ENCODE measurements at places on chromosomes 3 and 15.

GRCh38 chr15:34994925-34995324 is 6.8 kb upstream of the ZNF770 start:
- DNase-seq: no peak

DNA sequence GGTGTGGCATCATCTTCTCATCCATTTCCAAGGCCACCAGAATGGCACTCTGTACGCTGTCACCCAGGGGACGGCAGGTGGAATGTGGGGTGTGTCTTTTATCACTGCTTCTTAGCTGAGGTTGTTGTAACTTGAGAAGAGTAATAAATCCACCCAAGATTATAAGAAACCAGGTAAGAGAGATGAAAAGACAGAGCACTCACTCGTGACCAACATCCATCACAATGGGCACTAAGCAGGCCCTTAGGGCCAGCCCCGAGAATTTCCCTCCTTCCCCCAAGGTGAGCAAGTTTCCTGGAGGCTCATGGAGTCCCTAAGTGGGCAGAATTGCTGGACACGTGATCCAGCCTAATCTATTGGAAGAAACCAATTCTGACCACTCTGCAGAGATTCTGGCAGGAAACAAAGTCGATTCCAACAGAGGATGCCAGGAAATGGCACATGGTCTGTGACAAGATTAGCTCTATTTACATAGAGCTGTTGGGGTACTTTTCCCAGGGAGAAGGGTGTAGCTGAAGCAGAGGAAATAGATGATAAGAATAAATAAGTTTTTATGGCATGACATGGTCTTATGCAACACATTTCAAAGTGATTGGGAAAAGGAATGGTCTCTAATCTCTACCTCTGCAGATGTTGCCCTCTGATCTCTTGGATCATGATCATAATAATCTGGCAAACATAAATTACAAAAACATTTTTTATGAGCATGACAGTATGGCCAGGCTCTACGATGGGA is 22.5 kb downstream of the SLC6A20 start:
- DNase-seq: no peak

DNA sequence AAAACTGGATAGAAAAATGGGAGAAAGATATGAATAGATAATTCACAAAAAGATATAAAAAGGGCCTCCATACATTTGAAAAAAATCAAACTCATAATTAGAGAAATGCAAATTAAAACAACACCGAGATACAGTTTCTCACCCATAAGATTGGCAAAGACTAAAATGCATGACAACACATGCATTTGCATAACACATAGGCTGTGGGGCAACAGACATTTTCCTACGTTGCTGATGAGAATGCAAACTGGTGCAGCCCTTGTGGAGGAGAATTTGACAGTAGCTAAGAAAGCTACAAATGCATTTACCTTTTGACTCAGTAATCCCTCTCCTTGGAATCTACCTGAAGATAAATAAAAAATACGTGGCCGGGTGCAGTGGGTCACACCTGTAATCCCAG is 11.4 kb upstream of the CAND2 start:
- no peak for DNase-seq

- DNase-seq: no peak
These were observed 76.2 kb downstream of the CCK start for GRCh38 chr3:42189736-42190135.

DNA sequence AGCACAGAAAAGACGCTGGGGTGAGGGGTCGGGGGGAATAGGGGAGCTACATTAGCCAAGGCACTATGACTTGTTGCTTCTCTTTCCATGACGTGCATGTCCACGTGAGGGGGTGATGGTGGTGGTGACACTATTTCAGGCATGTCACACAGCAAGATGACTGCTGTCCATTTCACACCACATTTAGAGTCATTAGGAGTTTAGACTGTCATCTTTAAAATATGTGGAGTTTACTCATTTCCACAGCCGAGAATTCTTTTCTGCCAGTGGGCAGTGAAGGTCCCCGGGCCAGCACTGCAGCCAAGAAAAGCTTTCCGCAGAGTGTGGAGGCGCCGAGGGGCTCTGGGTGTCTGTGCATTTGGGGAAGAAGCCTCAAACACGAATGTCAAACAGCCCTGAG is 954 bp upstream of the DGKG start:
- DNase-seq: no peak

DNA sequence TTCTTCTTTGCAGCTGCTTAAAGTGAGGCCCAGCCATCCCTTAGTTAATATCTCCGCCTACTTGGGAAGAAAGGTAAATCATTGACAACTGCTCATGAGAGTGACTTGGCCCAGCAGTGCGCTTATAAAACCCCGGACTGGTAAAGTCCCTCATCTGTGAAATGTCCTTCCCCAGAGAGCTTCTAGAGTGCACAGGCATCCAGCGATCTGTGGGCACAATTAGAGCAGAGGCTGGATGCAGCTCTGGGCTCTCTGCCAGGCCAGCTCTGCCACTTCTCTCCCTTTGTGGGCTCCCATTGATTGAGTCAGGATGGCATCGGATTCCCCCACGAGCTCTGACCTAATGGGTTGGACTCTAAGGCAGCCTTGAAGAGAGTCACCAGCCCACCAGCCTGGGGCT is 219.0 kb upstream of the LINGO1 start:
- DNase-seq: no peak

DNA sequence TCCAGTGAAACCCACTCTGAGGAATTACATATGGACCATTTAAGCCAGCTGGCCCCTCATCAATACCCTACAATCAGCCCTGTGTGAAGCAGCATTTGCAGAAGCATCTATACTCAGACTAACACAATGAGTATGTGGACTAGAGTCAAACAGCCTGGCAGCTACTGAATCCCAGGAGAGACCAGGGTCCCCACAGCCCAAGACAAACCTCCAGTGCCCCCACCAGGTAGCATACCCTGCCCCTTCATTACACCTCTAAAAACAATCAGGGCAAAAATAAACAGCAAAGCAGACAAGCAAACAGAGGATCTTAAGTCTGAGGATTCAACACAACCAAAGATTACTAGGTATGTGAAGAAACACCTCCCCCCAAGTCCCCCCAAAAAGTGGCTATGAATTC is 157.4 kb downstream of the LEKR1 start:
- DNase-seq: no peak

DNA sequence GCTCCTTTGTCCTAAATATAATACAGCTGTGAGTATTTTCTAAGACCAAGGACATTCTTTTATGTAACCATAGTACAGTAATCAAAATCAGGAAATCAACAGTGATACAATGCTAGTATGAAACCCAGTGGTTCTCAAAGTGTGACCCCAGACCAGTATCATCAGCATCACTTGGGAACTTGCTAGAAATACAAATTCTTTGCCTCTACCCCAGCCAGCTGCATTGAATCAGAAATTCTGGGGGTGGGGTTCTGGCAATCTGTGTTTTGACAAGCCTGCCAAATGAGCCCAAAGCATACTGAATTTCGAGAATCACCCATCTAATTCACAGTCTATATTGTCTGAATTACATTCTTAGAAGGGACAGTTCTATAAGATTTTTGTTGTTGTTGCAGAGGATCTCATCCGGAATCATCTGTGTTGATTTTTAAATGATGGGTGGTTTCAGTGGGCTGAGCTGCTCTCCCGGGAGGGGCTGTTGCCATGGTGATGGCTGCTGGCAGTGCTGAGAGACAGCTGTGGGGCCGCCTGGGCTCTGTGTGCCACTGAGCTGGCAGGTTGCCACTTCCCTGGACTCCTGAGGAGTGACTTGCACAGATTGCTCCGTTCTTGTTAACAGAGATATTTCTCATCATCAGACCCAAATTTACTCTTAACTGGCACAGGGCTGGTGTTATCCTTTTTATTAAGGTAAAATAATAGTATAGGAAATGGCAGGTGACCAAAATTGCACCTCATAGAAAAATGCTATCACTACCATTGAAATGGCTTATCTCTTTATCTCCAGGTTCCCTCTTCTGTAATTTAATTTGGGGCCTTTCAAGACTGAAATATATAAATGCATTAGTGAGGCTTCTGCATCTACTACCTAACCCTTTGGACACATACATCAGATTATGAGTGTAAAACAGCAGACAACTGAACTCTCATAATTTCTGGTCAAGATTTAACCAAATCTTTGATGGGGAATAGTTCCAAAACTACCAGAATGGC is 56.5 kb downstream of the NEK11 start:
- DNase-seq: no peak

GRCh38 chr3:183697610-183698317 is at the start of gene YEATS2:
YEATS2 (plus strand) TSS chr3:183697797; CDS start chr3:183715163, 17,366 bp downstream.
- DNase-seq: peak; percentile 78

GRCh38 chr3:63576846-63577245 is 75.6 kb upstream of the SNTN start:
- no peak for DNase-seq

DNA sequence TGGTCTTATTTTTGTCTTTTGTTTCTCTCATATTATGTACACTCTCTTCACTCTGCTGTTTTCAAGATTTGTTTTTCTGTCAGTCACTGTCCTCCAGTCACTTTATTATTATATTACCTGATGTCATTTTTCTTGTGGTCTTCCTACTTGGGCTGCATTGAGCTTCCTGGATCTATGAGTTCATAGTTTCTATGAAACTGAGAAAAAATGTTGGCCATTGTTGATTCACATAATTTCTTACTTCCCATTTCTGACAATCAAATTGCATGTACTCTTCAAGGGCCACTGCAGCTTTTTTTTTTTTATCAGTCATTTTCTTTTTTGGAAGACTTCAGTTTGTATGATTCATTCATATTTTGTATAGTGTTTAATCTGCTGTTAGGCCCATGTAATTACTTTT is 1180.6 kb upstream of the GBE1 start:
- DNase-seq: no peak

DNA sequence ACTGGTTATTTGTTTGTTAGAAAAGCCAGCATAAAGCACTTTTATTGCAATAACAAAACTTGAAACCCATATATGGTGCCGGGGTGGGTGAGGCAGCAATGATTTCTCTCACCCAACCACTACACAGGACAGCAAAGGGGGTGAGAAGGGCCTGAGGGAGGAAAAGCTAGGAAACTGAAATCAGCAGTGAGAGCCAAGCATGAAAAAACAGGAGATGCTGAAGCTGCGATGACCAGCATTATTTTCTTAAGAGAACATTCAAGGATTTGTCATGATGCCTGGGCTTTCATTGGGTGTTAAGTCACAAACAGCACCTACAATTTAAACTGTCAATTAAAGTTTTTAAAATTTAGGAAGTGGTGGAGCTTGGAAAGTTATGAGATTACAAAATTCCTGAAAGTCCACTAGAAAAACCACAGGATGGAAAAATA is 11.9 kb upstream of the TM4SF4 start:
- DNase-seq: no peak

- DNase-seq: no peak
These were observed 52.9 kb downstream of the EXOG start for GRCh38 chr3:38549082-38549481.

GRCh38 chr3:149340310-149340933 is 7.0 kb upstream of the TM4SF18 start:
- DNase-seq: no peak

- no peak for DNase-seq
These were observed 4.2 kb upstream of the CHL1 start for GRCh38 chr3:192215-192929.

GRCh38 chr3:103393395-103394186 is 958.8 kb downstream of the ZPLD1 start:
- no peak for DNase-seq

GRCh38 chr3:172296248-172296974 is 151.8 kb downstream of the GHSR start:
- DNase-seq: no peak

- DNase-seq: no peak
These were observed 10.9 kb downstream of the SMAD3 start for GRCh38 chr15:67076147-67076843.

DNA sequence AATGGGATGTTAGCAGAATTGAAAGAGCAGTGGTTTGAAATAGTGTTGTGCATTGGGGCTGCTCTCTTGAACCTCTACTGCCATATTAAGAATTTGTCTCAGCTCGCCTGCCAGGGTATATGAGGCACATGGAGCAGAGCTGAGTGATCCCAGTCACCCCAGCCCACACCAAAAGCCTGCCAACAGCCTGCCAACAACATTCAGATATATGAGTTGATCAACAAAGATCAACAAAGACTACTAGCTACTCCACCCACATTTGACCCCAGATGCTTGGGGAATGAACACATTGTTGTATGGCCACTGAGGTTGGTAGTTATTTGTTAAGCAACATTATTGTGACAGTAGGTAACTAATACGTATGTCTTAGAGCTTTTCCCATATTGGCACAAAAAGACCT is 570.9 kb upstream of the IL12A start:
- no peak for DNase-seq

All from activated T-cell treated with anti-CD3 and anti-CD28 coated beads, Interleukin-2, amount 50 U/mL, for 1 hour (primary cell).